Stimulated activated CD4-positive, alpha-beta T cell treated with anti-CD3 and anti-CD28 coated beads, Interleukin-15, amount 100 ng/mL, for 48 hours (primary cell): ENCODE measurements at places on chromosomes 4 and X.

DNA sequence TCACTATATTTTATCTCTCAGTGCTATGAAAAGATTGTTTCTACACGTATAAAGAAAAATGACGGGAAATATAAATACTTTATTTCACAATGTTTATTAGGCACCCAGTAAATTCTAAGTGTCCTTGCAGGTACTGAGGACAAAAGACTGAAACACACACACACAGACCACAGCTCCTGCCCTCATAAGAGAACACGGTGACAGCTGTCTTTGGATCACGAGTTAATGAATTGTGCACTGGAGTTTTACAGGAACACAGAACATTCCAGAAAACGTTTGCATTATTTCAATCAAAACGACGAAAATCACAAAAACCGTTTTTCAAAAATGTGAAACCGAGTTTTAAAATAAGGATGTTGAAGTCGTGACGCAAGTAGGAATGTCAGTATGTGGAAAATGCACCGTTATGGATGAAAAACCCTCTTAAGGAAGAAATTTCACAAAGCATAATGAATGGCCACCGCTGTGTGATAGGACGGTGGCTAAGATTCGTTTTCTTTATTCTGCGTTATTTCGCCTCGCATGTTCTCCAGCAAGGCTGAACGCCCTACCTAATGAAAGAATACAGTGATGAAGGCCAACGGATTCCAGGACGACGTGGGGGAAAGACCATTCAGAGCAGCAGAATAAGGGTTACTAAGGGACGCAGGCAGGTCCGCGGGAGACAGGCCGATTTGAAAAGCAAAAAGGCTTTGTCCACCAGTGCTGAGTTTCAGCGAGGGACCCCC is 24.2 kb downstream of the FAM156A start:
- no peak for DNase-seq

DNA sequence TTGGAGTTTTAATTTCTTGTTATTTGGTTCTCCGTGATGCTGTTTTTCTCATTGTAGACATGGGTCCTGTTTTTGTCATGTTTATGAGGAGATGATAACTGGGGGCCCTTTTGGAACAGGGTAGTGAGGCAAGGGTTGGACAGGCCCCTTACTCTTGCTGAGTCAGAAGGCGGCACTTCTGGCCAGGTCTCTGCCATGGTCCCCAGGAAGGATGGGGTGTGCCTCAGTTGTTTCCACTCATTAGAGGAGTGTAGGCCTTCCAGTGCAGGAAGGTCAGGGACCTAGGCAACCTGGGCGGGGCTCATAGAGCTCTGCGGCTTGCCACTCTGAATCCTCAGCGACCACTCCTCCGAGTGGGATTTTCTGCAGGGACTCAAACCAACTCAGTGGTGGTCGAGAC is 68.2 kb downstream of the NELFA start:
- no peak for DNase-seq

DNA sequence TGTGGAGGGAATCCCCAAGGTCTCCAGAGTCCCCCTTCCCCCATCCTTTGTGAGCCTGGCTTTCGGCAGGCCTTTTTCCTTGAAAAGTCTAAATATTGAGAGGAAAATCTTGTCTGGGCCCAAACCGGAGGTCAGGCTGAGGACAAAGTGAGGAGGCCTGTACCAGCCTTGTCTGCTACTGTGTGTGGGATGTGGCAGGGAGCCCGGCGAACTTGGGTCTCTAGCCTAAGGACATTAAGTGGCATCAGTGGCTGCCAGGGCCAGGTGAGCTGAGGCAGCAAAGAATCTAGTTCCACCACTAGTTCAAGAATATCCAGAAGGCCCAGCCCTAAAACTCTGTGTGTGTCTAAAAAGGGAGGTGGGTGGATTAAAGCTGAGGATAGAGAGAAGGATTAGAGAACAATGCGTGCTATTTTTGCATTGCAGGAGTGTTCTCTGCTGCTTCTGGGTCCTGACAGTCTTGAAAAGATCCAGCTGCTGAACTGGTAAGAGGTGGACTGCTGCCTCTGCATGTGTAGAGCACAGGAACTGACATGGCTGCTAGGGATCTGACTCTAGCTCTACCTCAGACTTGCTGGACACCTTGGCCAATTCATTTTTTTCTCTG is 1.2 kb upstream of the AMER1 start:
- no peak for DNase-seq

DNA sequence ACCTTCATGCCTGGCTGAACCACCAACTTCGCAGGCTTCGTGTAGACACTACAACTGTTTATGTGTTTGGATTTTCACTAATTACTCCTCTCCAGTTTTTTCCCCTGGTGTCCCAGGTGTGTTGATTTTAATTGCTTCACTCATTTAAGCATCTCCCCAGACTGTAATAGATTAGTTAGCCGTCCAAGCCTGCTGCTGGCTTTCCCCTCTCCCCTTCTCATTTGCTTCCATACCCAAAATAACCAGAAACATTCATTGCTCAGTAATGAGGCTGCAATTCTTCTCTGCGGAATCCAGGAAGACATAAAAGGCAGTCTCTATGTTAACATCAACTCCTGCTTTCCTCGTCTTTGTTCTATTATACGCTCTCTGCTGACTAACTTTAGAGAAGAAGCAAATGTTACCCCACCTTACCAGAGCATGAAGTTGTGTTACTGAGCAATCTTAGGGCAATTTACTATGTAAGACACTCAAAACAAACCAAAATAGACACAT is 37.9 kb upstream of the SCRG1 start:
- DNase-seq = no peak

DNA sequence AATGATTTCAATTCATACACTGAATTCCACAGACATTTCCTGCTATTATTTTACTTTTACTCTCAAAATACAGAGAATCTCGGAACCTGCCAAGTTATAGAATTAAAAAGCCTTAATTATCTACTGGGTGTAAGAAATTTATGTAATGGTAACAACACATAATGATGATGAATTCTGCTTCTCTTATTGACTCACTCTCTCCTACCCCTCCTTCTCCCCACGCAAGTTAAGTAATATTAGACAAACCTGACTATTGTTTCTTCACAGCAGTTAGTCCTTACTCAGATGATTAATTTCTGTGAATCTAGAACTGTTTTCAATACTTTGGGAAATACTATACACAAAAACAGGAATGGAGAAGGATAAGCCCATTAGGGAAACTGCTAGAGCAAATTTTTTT is 762.0 kb downstream of the CCSER1 start:
- no peak for DNase-seq

DNA sequence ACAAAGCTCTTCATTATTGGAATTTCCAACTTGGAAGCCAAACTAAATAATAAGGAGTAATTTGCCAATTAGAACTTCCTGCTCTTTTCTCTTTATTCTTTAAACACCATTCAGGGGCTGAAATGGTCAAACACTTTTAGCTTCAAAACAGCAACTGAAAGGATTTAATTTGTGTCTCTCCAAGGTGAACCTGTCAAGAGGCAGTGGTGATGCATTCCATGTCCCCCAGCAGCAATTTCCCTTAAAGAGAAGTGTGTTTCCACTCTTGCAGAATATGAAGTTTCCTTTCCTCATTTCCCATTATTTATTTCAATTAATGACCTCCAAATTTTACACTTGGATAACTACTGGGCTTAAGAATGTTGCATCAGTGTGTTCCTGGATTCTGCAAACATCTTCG is 156.0 kb downstream of the COL25A1 start:
- DNase-seq = no peak

GRCh38 chrX:150150076-150150779 is 211.9 kb upstream of the EOLA2 start:
- no peak for DNase-seq

GRCh38 chrX:139020801-139021200 is 309.3 kb upstream of the FGF13 start:
- DNase-seq = no peak

GRCh38 chr4:38605181-38605752 is 58.7 kb upstream of the KLF3 start:
- DNase-seq = no peak

DNA sequence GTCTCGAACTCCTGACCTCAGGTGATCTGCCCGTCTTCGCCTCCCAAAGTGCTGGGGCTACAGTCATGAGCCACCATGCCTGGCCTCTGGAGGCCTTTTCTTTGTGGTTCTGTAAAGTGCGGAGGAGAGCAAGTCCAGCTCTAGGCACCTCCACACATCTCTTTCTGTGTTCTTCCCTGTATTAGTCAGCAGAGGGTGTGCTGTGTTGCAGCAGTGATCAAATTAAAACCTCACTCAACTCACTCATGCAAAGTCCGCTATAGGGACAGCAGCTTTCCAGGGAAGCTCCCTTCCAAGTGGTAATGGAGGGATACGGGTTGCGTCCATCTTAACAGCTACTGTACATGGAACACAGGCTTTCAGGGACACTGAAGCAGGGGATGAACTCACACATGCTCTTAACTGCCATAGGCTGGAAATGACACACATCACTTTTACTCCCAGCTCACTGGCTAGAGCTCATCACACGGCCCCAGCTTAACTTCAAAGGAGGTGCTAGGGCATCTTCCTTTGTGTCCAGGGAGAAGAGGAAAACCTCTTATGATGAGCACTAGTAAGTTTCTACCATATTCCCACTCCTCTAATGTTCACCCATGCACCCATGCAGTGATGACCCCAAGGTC is 36.0 kb upstream of the CCNG2 start:
- DNase-seq = no peak

- DNase-seq = no peak
These were observed 26.2 kb downstream of the CD99 start for GRCh38 chrX:2717312-2717711.

DNA sequence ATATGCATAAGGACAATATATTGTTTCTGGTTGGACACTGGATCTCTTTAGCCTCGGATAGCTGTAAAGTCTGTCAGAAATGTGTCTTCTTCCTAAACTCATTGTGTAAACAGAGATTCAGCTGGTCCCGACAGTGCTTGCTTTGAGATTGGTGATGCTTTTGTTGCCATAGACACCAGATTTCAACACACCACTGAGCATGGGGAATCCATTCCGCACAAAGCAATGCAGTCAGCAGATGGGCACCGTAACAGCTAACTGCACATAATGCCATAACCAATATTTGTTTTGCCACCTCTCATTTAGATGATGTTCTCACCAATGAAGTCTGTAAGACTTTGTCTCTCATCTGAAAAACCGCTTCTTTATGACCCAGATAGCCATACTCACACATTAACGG is 33.3 kb upstream of the FAM47C start:
- no peak for DNase-seq

DNA sequence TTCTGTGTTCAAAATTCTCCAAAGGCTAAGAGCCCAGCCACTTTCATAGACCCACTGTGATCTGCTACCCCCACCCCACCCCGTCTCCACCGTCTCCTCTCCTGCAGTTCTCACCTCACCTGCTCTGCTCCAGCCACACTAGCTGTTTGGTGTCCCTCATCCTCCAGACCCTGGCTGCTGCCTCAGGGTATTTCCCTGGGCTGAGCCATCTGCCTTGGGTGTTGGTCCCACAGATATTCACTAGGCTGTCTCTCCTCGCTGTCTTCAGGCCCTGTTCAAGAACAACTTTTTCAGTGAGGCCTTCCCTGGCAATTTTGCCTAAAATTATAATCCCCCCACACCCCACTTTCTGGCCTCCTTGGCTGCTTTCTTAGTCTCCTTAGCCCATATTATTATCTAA is 31.8 kb upstream of the DAPP1 start:
- no peak for DNase-seq

- no peak for DNase-seq
These were observed 59.5 kb downstream of the CLDN22 start for GRCh38 chr4:183260491-183261151.

DNA sequence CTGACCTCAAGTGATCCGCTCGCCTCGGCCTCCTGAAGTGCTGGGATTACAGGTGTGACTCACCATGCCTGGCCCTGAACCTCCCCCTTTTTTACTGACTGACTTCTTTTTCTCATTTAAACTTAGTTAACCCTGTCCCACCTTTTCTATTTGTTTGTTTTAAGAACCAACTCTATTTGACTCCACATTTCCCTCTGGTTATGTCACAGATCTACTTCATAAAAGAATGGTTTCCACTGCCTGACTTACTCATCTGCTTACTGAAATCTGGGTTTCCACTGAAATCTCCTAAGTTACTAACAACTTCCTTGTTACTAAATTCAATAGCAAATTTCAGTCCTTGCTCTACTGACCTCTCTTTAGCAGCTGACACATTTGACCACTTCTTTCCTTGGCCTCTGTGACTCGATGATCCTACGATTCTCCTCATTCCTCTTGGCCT is 28.0 kb upstream of the NSUN7 start:
- no peak for DNase-seq

DNA sequence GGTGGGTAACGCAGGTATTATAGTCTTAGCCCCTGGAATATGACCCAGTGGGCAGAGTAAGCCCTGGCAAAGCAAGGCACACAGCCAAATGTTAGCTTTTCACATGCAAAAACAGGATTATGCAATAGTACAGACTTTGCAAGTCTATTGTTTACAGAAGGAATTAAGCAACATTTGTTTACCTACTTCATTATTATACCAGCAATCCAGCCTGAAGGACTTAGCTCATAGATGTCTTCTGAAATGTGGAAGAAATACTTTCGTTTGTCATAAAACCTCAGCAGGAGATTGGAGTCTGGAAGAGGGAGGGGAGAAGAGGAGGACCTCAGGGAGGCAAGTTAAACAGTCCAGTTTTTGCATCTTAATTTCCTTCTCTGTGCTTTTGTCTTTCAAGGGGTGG is 226.7 kb upstream of the CENPE start:
- no peak for DNase-seq

- no peak for DNase-seq
These were observed 309.4 kb downstream of the ANTXR2 start for GRCh38 chr4:79763486-79764075.

DNA sequence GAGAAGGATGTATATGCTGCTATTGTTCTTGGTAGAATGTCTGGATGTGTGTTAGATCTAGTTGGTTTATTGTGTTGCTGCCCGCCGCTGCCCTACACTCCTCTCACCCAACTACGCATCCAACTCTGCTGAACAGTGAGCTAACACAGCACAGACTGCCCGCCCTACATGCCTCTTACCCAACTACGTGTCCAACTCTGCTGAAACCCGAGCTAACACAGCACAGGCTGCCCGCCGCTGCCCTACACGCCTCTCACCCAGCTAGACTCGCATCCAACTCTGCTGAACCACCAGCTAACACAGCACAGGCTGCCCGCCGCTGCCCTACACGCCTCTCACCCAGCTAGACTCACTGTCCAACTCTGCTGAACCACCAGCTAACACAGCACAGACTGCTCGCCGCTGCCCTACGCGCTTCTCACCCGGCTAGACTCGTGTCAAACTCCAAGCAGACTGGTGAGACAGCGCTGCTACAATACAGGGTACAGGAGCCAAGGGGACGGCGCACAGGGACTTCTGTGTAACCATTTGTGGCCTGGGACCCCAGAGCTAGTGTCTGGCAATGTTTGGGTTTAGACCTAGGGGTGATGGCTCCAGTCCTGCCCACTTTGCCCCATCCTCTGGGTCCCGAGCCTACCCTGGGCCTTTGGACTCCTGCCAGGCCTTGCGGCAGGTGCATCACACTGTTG is 11.6 kb upstream of the CTBP1 start:
- no peak for DNase-seq

- DNase-seq = no peak
These were observed 8.4 kb downstream of the UBE2K start for GRCh38 chr4:39706334-39706733.

DNA sequence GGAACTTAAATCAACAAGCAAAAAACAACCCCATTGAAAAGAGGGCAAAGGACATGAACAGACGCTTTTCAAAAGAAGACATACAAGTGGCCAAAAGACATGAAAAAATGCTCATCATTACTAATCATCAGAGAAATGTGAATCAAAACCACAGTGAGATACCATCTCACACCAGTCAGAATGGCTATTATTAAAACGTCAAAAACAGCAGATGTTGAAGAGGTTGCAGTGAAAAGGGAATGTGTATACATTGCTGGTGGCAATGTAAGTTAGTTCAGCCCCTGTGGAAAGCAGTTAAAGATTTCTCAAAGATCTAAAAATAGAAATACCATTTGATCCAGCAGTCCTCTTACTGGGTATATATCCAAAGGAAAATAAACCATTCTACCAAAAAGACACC is 22.6 kb downstream of the RTL9 start:
- no peak for DNase-seq
